ENCODE measurements at places on chromosomes 7 and 10. TPM values are rescaled to one million over a fixed set of nuclear protein-coding genes. Genes with fewer than 3 reads are reported as not detected.

- no peak overlapping the region for H3K27ac ChIP-seq
- no peaks in the 10 kb centered on the region for H3K27me3 ChIP-seq
- no peak overlapping the region for H3K4me3 ChIP-seq
- no peak for DNase-seq
Measured at GRCh38 chr10:76719006-76719405, 918.6 kb downstream of the KCNMA1 start.

GRCh38 chr10:119526621-119527592, 15.6 kb downstream of the RGS10 start:
- H3K27ac ChIP-seq, result no peak overlapping the region
- no peak overlapping the region for H3K4me3 ChIP-seq
- no peak for DNase-seq
- no peaks in the 10 kb centered on the region for H3K36me3 ChIP-seq
- no peaks in the 10 kb centered on the region for H3K27me3 ChIP-seq

DNA sequence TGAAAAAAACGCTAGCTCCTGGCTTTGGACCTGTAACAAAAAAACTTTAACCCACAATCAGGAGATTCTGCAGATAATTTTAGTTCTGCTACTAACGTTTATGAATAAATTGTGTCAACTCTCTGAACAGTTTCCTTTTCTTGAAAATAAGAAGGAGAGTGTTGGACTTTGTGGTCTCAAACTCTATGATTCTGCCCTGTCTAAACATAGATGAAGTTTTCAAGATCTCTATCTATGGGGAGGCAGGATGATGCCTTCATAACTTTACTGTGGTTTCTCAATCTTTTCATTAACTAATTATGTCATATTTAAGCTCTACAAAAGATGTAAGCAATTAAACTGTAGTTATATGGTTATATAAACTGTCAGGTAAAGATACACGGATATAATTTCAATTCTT, 162.0 kb downstream of the REEP3 start:
- no peak overlapping the region for H3K4me3 ChIP-seq
- no peaks in the 10 kb centered on the region for H3K4me1 ChIP-seq
- H3K27ac ChIP-seq, result peak overlapping the region; percentile 73
- H3K27me3 ChIP-seq, result no peaks in the 10 kb centered on the region
- H3K36me3 ChIP-seq, result no peaks in the 10 kb centered on the region

DNA sequence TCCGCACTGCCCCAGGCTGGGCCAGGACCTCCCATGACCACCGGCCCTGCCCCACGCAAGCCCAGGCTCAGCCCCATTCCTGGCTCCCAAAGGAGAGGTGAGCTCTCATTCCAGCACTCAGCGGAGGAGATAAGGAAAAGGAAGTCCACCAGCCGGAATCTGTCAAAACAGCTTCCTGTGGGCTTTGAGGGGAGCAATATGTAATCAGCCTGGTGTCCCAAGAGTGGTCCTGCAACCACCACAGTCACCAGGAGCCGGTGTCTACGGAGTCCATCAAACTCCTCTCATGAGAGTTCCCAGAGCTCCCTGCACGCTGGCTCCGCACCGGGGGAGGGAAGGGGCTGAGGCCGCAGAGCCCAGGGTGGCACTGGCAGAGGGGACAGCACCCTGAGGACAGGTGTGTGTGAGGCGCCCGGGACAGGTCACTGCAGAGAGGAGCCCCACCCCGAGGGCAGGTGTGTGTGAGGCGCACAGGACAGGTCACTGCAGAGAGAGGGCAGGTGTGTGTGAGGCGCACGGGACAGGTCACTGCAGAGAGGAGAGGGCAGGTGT, 57.9 kb downstream of the STK32C start:
- no peaks in the 10 kb centered on the region for H3K36me3 ChIP-seq
- no peaks in the 10 kb centered on the region for H3K27me3 ChIP-seq
- H3K4me1 ChIP-seq, result no peaks in the 10 kb centered on the region
- DNase-seq, result no peak
- no peak overlapping the region for H3K27ac ChIP-seq
- no peak overlapping the region for H3K4me3 ChIP-seq

GRCh38 chr10:37975401-37975991, 951 bp downstream of the ZNF25 start:
- peak overlapping the region; percentile 95 for H3K27ac ChIP-seq
- no peaks in the 10 kb centered on the region for H3K27me3 ChIP-seq
- peak overlapping the region; percentile 59 for H3K4me3 ChIP-seq
- H3K36me3 ChIP-seq, result no peaks in the 10 kb centered on the region
- no peaks in the 10 kb centered on the region for H3K4me1 ChIP-seq

DNA sequence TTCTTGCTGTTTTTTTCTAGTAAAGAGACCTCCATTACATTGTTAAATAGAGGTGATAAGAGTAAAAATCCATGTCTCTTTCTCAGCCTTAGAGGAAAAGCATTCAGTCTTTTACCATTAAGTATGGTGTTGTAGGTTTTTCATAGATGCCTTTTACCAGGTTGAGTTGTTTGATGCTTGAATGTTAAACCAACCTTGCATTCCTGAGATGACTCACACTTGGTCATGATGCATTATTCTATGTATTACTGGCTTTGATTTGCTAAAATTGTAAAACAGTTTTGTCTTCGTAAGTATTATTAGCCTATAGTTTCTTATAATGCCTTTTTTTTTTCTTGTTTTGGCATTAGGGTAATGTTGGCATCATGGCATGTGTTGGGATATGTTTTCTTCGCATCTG, 90.0 kb downstream of the ANKRD61 start:
- H3K4me3 ChIP-seq, result no peak overlapping the region
- no peak overlapping the region for H3K27ac ChIP-seq
- no peak for DNase-seq
- H3K36me3 ChIP-seq, result no peaks in the 10 kb centered on the region
- no peaks in the 10 kb centered on the region for H3K4me1 ChIP-seq

- H3K27ac ChIP-seq, result peak overlapping the region; percentile 68
- no peaks in the 10 kb centered on the region for H3K4me1 ChIP-seq
- H3K36me3 ChIP-seq, result no peaks in the 10 kb centered on the region
- H3K4me3 ChIP-seq, result peak overlapping the region; percentile 37
- peak; percentile 56 for DNase-seq
Measured at GRCh38 chr7:42227936-42228591, 8.9 kb downstream of the GLI3 start.

DNA sequence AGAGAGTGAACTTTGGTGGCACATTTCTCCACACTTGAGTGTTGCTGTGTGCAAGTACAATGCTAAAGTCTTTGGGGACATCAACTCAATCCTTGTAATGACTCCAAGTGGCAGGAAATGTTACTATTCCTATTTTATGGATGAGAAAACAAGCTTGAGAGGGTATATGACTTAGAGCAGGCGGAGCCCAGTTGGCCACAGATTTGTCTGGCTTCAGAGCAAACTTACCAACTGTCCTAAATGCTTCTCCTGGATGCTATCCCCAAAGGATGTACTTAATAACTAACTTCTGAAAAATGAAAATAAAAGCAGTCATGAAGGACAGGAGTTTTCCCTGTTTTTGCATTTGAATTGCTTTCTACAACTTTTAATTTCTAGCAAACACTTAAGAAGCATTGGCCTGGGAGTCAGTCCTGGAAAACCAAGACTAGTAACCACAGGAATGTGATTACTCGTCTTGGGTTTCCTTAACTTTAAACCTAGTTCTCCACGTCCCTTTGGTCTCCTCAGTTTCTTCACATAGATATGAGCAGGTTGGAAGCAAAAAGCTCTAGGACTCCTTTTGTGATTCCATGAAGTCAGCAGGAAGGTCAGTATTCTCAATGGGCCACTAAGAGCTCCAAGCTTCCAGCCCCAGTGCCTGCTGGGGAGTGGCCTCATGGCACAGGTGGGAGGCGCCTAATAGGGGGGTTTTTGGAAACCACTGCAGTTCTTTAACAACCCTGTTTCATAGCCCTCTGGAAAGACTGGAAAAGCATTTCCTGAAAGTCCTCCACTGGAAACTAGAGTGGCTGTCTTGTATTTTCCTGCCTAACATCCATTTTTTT, 140.8 kb downstream of the GLCCI1 start:
- H3K4me3 ChIP-seq, result no peak overlapping the region
- no peak for DNase-seq
- no peaks in the 10 kb centered on the region for H3K4me1 ChIP-seq
- H3K27ac ChIP-seq, result no peak overlapping the region

DNA sequence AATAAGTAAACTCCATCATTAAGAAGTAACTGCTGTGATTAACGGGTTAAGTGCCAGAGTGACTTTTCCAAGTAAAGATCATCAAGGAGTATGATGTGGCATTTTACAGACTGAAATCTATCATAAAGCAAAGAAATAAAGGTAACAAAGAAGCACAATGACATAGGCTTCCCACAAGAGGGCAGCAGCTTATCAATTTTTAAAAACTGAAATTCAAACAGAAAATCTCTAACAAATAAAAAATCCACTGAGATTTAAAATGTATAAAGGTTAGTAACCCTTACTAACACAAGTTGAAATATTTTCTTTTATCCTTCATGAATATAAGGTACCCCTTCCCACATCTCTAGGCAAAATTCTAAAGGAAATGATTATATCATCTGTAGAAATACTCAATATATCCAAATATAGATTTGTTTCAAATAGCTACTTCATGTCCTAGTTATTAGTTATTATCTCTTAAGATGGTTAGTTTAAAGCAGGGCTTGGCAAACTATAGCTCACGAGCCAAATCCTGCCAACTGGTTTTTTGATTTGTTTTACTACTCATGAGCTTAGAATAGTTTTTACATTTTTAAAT, 29.2 kb downstream of the FAM3C start:
- H3K4me1 ChIP-seq, result no peaks in the 10 kb centered on the region
- H3K36me3 ChIP-seq, result no peaks in the 10 kb centered on the region
- no peak overlapping the region for H3K4me3 ChIP-seq
- peak; percentile 24 for DNase-seq

GRCh38 chr10:124318811-124319210, 99.9 kb downstream of the OAT start:
- no peaks in the 10 kb centered on the region for H3K36me3 ChIP-seq
- H3K27ac ChIP-seq, result no peak overlapping the region
- DNase-seq, result no peak
- H3K4me3 ChIP-seq, result no peak overlapping the region
- no peaks in the 10 kb centered on the region for H3K27me3 ChIP-seq
- no peaks in the 10 kb centered on the region for H3K4me1 ChIP-seq

GRCh38 chr10:29186221-29186620, 102.6 kb upstream of the LYZL1 start:
- no peak overlapping the region for H3K4me3 ChIP-seq
- H3K4me1 ChIP-seq, result no peaks in the 10 kb centered on the region
- H3K27ac ChIP-seq, result no peak overlapping the region
- no peaks in the 10 kb centered on the region for H3K36me3 ChIP-seq
- no peaks in the 10 kb centered on the region for H3K27me3 ChIP-seq

DNA sequence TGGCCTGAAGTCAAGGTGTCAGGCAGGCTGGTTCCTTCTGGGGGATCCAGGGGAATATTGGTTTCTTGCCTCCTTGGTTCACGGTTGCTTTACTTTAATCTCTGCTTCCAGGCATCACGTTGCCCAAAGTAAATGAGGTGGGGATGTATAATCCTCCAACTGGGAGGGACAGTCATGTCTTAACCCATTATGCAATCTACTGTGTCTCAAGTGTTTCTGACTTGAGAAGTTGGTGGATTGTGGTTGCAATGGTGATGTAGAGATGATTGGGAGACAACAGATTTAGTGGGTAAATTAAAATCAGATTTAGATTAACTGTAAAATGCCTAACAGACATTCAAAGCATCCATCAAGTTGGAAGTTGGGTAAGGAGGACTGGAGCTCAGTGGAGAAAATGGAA, 32.7 kb downstream of the TBXAS1 start:
- H3K4me3 ChIP-seq, result no peak overlapping the region
- no peaks in the 10 kb centered on the region for H3K27me3 ChIP-seq
- H3K4me1 ChIP-seq, result no peaks in the 10 kb centered on the region
- DNase-seq, result no peak

GRCh38 chr7:94178230-94178629, 174.1 kb upstream of the BET1 start:
- no peaks in the 10 kb centered on the region for H3K36me3 ChIP-seq
- H3K4me1 ChIP-seq, result no peaks in the 10 kb centered on the region
- DNase-seq, result no peak
- no peaks in the 10 kb centered on the region for H3K27me3 ChIP-seq
- no peak overlapping the region for H3K4me3 ChIP-seq

- H3K27me3 ChIP-seq, result no peaks in the 10 kb centered on the region
- DNase-seq, result no peak
- no peaks in the 10 kb centered on the region for H3K36me3 ChIP-seq
- H3K4me3 ChIP-seq, result no peak overlapping the region
Measured at GRCh38 chr10:7513455-7513854, 102.6 kb upstream of the SFMBT2 start.

The DNA2 gene
- 0.51 TPM for total RNA-seq

The ANKRD1 gene
- total RNA-seq, result not detected

The CHCHD3 gene
- 43.5 TPM for total RNA-seq

The CYP3A5 gene
- 17.3 TPM for total RNA-seq

The FKBP6 gene
- total RNA-seq, result not detected

Data from uterus (tissue), 4 donors.